H1 (cell line): ENCODE measurements at places on chromosomes 12 and 14.
A peak's percentile ranks its signal among the peaks of the same experiment; 100 is the strongest.

GRCh38 chr12:102953221-102953620, 4.3 kb upstream of the ASCL1 start:
- no peak for DNase-seq

DNA sequence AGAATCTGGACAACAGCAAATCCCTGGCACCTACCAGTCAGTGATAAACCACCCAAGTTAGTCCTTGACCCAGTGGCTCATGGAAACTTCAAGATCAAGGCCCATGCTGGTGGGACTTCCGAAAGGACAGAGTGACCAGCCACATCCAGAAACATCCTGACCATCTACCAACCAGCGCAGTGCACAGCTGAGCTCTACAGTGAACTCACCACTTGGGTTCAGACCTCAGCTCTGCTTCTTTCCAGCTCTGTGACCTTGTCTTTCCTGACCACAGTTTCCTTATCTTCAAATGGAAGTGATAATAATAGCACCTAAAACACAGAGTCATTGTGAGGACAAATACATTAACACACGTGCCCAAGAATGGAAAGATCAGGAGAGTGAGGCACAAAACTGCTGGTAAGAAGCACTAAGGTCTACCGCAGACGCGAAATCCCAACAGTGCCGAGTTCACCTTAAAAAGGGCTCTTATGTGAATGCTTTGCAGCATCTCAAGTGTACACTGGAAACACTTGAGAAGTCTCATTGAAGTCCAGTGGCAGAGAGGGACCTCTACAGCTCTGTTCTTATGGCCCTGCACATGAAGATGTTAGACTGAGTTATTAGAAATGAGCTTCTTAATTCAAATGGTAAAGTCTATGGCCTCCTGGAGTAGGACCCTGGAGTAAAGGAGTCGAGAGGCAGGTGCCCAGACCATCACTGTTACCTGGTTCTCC, 128.8 kb downstream of the CCDC60 start:
- no peak for DNase-seq

GRCh38 chr12:93632383-93632782, 44.8 kb upstream of the CRADD start:
- no peak for DNase-seq

- no peak for DNase-seq
Measured at GRCh38 chr12:116450406-116450910, 108.7 kb upstream of the MAP1LC3B2 start.

GRCh38 chr12:53207042-53207441, at the start of gene ITGB7:
Gene ITGB7 (minus strand): TSS chr12:53207251. CDS start chr12:53200443, 6,808 bp downstream.
- no peak for DNase-seq

DNA sequence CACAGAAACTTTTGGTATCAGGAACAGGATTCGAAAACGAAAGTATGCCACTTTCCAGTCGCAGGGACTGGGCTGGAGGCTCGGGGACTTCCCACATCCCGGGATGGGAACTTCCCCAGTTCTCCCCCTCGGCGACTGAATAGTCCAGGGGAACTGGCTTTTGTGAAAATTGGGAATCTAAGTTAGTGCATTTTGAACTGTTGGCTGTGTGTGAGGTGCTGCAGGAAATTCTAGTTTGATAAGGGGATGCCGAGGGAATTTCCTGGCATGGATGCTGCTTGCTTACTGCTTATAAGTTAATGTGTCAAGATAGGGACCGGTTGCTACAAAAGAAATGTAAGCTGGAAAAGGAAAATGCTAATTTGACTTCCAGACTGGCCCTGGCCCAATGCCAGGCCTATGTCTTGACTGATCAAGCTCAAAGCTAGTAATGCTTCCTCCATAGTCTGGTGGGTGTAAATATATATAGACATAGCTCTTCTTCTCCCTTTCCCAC, 73.4 kb upstream of the EIF5 start:
- peak; percentile 42 for DNase-seq

DNA sequence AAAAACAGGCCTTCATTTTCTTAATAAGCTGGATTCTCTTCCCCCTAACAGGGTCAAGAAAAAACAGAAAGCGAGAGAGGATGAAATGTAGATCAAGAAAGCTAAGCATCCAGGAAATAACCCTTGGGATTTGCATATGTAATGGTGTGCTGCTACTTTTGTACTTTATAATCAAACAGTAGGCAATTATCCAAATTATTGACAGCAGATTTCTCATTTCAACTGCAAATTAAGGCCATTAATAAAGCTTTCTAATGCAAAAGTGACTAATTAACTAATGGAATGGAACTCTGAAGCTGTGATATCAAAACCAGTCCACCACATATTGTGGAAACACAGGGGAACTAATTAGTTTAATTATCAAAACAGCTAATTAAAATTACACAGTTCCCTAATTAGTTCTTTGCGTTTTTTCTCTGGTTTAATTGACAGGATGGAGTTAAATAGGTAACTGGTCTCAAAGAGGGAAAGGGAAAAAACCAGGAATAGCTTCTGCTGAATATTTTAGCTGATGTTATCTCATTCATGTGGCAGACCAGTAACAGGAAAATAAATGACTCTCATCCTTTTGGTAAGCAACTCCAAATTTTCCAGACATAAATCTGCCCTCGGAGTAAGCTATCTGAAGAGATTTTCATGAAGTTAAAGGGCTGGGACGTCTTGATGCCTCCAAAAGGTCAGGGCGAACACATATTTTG, 182.7 kb upstream of the LMO3 start:
- DNase-seq = no peak

DNA sequence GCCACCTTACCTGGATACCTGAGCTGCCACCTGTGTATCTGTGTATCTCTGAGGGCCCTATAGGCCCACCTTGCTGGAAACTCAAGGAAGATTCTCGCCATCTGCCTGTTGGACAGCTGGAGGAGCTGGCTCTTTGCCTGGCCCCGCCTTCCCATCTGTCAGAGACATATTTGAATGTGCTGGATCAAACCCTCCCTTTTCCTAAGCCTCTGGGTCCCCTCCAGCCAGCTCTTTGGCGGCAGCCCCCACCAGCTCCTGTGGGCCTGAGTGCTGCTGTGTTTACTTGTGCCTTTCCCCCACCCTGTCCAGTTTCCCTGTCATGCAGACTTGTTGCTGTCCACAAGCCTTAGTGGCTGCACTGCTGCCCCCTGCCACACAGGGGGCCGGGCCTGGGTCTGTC, 55.9 kb upstream of the SRSF5 start:
- no peak for DNase-seq

- no peak for DNase-seq
Measured at GRCh38 chr12:79451978-79452377, 238.8 kb downstream of the PAWR start.

GRCh38 chr14:98181241-98181640, 1090.8 kb downstream of the BCL11B start:
- no peak for DNase-seq

DNA sequence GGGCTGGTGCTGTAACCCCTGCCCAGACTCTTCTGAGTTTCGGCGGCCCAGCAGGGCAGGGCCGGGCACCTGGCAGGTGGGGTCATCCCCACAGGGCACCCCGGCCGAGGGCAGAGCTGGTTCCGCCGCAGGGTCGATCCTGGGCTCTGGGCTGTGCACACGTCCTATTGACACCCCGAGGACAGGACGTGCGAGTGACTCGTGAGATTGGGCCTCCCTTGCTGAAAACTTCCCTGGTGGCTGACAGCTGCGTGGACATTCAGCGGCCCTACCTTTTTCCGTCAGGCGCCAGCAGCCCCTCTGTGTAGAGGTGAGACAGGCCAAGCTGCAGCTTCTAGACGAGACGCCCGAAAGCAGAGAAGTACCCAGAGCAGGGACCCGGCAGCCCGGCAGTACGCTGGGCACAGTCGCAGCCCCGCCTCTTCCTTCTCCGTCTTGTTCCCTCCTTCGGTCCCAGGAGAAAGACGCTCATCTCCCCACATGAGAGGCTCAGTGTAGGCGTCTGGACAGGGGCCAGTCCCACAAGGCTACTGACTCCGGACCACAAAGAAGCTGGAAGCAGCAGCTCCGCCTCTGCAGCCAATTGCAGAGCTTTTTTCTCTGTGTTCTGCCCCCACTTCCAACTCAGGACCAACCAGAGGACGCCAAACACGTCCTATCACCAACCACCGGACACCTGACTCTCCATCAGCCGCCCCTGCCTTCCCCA, at the start of gene LRCOL1:
Gene LRCOL1 (minus strand): TSS at position 532 of the 709 bp plus-strand sequence. CDS start 4,331 bp downstream, outside the sequence.
- DNase-seq = no peak

GRCh38 chr12:105820429-105821125, 318.2 kb downstream of the NUAK1 start:
- no peak for DNase-seq

DNA sequence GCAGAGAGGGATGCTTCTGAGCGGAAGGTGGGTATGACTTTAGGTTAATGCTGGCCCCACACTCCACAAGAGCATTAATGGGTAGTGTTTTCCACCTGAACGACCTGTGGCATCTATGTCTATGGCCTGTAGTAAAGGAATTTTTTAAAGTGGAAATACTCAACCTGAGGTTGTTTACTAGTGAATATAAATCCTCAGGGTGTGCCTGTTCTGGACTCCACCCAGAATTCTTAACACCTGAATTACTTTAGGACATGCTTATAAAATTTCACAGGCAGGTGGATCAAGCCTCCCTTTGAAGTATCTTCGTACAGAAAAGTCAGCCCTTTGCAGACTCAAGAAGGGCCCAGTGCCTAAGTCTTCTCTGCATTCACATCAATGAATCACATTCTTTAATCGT, 196.1 kb downstream of the ESR2 start:
- no peak for DNase-seq

DNA sequence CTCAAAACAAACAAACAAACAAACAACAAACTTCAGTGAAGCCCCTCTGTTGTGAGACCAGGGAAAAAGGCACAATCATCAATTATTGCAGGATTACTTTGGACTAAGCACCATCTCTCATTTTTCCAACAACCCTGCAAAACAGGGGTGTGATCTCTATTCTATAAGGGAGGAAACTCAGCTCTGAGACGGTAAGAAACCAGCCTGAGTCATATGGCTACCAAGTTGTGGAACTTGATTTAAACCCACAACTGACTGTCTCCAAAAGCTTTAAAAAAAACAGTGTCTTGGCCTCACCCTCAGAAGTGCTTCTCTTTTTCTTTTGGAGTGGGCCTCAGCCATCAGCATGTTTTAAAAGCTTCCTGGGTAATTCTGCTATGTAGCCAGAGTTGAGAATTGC, 49.8 kb downstream of the RIN3 start:
- no peak for DNase-seq

GRCh38 chr14:72898448-72898847, 4.5 kb upstream of the DPF3 start:
- no peak for DNase-seq

DNA sequence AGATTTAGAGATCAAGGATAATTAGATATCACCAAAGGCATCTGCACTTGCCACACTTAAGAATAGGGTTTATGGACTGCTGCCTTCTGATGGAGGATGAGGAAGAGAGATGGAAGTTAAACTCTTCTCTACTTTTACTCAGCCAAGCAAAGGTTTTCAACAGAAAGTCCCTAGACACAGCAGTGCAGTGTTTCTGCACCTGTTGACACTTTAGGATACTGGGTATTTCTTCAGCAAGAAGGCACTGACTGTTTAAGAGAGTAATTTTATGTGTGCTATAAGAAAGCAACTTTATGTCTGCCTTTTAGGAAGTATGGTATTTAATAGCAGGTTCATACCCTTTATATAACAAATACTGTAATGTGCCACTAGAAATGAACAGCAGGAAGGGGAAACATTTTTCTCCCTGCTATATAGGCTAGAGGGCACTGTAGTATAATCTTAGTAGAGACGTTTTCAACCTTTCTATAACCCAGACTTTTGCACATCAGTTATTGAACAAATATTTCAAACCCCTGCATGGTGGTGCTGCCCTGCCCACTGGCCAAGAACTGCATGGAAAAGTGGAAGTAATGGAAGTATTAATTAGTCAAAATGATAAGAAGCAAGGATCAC, 225.0 kb upstream of the GRIP1 start:
- DNase-seq = no peak

DNA sequence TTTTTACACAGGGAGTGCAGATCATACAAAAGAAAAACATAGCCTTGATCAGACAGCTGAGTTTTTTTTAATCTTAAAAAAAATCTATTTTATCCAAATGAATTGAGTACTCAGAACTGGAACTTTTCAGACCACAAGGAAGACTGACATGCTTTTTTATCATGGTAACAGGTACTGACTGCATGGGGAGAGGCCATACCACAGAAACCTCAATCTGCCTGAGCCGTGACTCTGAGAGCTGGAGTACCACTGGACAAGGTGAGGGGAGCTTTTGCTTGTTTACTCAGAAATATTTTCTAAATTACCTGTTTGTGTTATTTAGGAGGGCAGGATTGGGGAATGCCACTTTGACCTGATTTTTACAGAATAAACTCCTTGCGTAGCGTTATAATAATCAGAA, 143.9 kb downstream of the ALX1 start:
- DNase-seq = no peak

GRCh38 chr12:128810182-128811127, 13.3 kb downstream of the SLC15A4 start:
- DNase-seq = no peak

GRCh38 chr12:78241446-78241845, 410.8 kb downstream of the NAV3 start:
- no peak for DNase-seq

GRCh38 chr14:72432748-72433147, 461.2 kb downstream of the DPF3 start:
- DNase-seq = no peak

DNA sequence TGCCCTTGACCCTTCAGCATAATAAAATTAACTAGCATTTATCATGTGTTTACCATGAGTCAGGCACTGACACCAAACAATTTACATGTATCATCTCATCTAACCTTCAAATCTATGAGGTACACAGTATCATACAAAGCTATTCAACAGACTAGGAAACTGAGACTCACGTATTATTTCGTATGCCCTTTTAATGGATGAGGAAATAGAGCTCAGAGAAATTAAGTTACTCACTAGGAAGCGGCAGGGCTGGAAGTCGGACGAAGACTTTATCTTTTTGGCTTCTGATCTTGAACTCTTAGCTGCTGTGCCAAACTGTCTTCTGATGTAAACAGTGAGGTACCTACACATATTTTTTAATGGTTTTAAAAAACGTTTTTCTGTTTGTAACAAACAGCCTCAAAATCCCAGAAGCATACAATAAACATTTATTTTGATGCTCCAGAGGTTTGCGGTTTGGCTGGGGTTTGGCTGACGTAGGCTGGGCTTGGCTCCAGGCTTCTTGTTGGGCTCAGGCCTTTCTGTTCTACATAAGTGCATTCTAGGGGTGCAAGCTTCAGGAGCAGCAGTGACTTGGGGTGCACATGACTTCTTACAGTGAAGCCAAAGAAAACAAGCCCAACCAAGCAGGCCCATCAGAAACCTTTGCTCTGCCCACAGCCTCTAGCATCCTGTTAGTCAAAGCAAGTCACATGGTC, 184.7 kb downstream of the TBX5 start:
- DNase-seq = no peak

GRCh38 chr14:23896609-23897153, 56.9 kb upstream of the DHRS4 start:
- no peak for DNase-seq

- DNase-seq = no peak
Measured at GRCh38 chr12:108930756-108931155, 50.9 kb downstream of the DAO start.

GRCh38 chr12:68406134-68406576, 74.0 kb upstream of the MDM1 start:
- DNase-seq = peak; percentile 51

- peak; percentile 58 for DNase-seq
Measured at GRCh38 chr14:56137849-56138248, 19.6 kb downstream of the PELI2 start.
